RPMI7951 (cell line): ENCODE measurements at places on chromosomes 6 and 20. TPM values are rescaled to one million over a fixed set of nuclear protein-coding genes. Genes with fewer than 3 reads are reported as not detected.

The TUBB2B gene
- total RNA-seq: 22.1 and 26.7 TPM in 2 replicates

The ATP6V1G2 gene
- 2.3 and 2.6 TPM in 2 replicates for total RNA-seq

The HECA gene
- total RNA-seq: 14.9 and 15.2 TPM in 2 replicates

The BPIFB1 gene
- total RNA-seq: not detected in 2 replicates

The NR2E1 gene
- total RNA-seq: 0.10 TPM in 1 of 2 replicates, not detected in the other

The NT5E gene
- total RNA-seq: 395 and 427 TPM in 2 replicates
